ENCODE measurements at places on chromosomes 5 and 9. TPM values are rescaled to one million over a fixed set of nuclear protein-coding genes. Genes with fewer than 3 reads are reported as not detected.

Gene SPATA31C1
- not detected for polyA plus RNA-seq

GRCh38 chr5:59764361-59764760 is 129.2 kb downstream of the PDE4D start:
- no peak for DNase-seq

GRCh38 chr5:151101151-151101550 is 20.3 kb upstream of the TNIP1 start:
- DNase-seq: no peak

DNA sequence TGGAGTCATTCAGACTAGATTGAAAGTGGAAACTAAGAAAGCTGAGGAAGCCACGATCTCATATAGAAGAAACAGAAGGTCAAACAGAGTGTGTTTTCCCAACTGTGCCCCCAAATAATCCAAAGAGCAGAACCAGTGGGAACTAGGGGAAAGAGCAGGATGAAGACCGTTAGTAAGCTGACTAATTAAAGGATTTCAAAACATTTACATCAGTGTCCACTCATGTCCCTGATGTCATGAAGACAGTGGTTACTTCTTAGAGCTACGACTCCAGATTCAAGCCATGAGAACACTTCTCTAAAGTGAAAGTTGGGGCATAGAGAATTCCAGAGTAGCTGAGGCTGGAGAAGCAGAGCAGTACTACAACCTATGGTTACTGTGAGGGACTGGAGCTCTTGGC is 119.6 kb upstream of the SLC12A2 start:
- DNase-seq: no peak

- DNase-seq: no peak
Measured at GRCh38 chr9:129595903-129596540, 24.9 kb downstream of the C9orf50 start.

DNA sequence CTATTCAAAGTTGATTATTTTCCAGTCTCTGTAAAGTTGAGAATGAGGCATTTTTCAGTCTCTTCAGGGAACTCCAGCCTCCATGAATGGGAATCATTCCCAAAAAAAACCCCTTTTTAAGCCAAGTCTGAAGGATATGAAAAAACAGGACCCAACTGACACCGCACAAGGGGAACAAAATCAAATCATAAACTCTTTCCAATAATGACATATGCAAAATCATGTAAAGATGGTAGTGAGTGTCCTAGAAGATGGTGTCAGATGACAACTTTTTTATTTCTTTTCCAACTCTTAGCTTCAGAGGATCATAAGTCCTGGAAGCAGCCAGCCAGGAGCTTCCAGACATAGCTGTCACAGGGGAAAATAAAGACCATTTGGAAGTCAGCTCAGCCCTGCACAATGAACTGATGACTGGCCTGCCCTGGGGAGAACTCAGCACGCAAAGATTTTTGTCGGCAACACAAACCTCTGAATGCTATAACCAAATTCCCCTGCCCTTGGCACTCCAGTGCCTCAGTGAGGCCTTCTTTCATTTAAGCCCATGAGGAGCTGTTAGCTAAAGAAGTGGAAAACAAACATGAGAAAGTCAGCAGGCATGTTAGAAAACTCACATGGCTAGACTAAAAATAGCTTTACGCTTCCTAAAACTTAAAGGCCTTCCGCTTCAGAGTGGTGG is 85.4 kb downstream of the SLC1A3 start:
- no peak for DNase-seq

- no peak for DNase-seq
Measured at GRCh38 chr5:135042595-135042994, 8.6 kb upstream of the PITX1 start.

- no peak for DNase-seq
Measured at GRCh38 chr9:61673664-61674381, 484.0 kb downstream of the SPATA31A7 start.

GRCh38 chr5:125088522-125089105 is 342.2 kb upstream of the ZNF608 start:
- no peak for DNase-seq

GRCh38 chr9:684941-685340 is 156.6 kb upstream of the DMRT1 start:
- no peak for DNase-seq

GRCh38 chr5:180208038-180208434 is 975 bp downstream of the RASGEF1C start:
- DNase-seq: no peak

DNA sequence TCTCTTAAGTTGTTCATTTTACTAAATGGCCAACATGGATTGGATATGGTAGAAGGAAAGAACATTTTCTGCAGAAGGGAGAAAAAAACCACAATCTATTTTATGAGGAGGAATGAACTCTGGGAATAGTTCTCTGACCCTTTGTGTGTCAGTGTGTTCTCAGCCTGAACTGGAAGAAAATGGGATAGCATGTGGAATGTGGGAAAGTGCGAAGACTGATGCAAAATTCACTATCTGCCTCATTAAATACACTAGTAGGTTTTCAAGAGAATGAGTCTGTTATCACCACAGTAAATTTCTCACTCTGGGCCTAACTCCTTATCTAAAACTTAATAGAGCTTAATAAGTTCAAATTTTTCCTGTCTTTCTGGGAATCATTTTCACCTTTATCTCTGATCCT is 22.7 kb downstream of the ITGA1 start:
- DNase-seq: no peak

DNA sequence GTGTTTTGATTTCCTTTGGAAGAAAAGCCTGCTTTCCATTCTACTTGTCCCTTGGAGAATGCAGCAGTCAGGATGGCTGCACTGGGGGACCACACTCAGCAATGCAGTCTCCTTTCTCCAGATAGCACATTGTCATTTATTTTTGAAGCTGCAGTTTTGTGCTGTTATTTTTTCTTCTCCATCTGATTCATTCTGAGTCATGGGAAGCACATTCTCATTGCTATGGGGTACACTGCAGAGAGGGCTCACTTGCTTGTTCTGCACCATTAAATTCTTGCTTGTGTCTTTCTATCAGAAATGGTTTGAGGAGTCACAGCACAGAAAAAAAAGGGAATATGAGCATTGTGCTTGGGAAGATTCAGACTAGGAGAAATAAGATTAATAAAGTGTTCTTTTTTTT is 39.7 kb upstream of the POC5 start:
- no peak for DNase-seq

All from A549 (cell line).